ENCODE measurements at places on chromosomes 2 and 18.

DNA sequence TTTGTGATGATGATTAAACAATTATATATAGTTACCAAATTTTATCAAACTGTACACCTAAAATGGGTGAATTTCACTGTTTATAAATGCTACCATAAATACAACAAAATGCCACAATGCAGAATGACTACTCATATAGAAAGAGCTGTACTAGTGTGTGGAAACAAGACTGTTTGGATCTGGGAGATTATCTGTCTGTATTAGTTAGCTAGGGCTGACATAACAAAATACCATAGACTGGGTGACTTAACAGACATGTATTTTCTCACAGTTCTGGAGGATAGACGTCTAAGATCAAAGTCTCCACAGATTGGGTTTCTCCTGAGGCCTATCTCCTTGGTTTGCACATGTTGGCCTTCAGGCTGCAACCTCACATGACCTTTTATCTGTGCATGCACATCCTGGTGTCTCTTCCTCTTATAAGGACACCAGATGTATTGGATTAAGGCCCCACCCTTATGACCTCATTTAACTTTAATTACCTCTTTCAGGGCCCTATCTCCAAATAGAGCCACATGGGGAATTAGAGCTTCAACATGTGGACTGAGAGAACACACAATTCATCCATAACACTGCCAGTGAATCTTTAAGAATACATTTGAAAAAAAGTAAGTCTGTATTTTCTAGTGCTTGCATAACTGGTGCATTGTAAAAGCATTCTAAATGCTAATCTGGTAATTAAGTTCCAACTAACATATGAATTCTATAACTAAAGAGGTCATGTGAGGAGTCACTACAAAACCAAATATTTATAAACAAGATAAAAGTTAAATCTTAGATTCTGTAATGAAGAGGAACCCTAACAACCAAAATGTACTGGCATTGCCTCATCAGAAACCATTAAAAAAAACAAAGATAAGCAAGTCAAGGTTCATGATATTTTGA is 699.6 kb downstream of the NYAP2 start:
- DNase-seq, result no peak

DNA sequence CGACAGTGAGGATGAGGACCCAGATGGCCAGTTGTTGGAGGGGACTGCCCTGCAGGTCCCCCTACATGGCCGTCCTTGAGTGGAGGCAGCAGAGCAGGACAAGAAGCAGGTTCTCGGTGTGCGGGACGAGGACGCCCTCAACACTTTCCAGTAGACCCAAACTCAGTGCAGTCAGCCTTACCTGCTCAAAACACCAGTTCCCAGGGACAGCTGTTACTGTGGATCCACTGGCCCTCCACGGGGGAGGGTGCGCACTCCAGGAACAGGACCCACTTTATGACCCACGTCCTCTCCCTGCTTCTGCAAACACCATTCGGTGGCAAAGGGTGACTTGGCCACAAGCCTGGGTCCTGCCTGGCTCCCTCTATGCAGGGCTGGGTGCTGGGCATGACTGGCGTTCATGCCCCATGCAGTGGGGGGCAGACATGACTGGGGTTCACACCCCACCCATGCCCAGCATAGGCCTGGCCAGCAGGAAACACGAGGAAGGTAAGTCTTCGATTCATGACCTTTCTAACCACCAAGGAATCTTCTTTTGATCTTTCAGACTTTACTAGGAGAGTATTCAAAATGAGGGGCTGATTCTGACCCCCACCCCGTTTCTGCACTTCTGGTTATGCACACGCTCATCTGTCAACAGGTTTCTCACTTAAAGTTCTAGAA is 233.7 kb downstream of the HDAC4 start:
- DNase-seq, result no peak

DNA sequence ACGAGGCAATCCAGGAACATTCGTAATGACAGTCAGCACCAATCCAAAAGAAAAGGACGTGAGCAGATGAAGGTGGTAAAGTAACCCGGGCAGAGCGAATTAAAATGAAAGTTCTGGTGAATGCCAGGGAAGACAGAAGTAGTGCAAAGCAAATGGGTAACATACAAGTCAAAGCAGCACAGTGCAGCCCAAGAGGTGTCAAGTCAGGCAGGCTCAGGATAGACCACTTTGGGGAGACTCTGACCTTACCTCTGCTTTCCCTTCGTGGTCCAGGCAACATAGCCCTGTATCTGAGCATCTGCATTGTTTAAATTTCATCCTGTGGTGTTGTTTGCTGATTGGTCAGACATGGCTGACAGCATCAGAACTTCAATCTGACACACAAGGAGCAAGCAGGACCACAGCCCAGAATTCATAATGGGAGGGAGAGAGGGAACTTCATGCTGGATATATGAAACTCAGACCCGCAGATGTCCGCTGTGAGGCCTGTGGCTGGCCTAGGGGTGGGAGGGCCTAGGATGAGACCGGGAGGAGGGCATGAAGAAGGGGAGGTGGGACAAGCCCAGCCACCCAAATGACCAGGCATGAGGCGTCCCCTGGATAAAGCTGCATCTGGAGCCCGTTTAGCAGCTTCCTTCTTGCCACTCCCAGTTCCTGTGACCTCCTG is 285.7 kb downstream of the TCF4 start:
- no peak for DNase-seq

- DNase-seq, result no peak
Measured at GRCh38 chr2:164960159-164960558, 4.8 kb upstream of the SLC38A11 start.

DNA sequence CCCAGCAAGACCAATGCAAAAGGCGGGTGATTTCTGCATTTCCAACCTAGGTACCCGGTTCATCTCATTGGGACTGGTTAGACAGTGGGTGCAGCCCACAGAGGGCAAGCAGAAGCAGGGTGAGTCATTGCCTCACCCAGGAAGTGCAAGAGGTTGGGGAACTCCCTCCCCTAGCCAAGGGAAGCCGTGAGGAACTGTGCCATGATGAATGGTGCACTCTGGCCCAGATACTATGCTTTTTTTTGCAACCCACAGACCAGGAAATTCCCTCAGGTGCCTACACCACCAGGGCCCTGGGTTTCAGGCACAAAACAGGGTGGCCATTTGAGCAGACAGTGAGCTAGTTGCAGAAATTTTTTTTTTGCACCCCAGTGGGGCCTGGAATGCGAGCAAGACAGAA is 662.6 kb upstream of the ACVR2A start:
- DNase-seq, result peak; percentile 51

- DNase-seq, result no peak
Measured at GRCh38 chr2:235745597-235745996, 251.8 kb downstream of the AGAP1 start.

GRCh38 chr2:45781464-45781811 is 130.0 kb downstream of the PRKCE start:
- no peak for DNase-seq

- no peak for DNase-seq
Measured at GRCh38 chr2:144553379-144553778, 33.5 kb upstream of the ZEB2 start.

DNA sequence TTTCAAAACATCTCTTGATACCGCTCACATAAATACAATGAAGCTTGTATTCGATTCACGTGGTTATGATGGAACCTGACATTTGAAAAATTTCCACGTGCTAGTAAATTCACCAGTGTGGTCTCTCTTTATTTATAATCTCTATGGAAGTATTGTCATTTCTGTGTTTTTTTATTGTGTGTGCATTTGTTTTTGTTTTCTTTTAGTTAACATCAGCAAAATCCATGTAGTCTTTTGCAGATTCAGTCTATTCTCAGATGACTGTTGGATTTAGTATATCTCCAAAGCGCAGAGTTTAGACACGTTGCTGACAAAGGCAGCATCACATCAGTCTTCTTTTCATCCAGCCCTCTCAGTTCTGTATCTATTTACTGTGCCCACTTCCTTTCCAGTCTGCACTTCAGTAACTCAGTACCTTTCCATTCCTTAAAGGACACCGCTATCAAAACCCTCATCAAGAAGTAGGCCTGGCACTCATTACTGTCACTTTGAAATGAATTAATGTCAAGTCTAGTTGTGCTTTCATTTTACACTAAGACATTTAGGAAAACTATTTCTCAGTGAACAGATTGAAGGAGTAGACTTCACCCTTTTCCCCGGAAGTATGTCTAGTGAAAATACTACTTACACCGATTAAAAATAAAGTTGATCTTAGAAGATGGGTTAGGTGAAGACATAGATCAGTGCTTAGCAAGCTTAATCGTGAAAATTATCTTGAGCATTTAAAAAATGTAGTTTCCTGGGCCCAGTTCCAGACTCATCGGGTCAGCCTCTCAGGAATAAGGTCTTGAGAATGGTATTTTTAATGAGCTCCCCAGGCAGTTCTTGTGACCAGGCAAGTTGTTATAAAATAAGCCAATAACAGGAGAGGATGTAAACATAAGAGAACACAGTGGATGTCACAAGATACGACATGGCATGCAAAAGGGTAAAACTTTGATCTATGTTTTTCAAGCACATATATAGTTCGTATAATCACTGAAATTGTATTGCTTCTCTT is 506.8 kb upstream of the ZEB2 start:
- no peak for DNase-seq

DNA sequence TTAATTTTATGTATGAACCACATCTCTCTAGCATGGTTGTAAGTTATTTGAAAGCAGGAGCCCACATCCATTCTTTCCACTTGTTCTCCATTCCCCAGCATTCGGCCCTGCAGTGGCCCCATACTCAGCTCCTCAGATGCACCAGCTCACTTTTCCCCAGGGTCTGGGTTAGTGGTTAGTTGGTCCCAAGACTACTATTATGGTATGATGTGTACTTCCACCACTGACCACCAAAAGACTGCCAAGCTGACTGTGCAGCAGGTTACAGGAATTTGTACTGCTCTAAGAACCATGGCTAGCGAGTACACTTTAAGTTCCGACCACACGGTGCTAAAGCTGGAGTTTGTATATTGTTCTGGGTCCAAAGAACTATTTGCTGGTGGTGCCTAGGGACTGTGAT is 413.6 kb upstream of the TCF4 start:
- DNase-seq, result no peak

DNA sequence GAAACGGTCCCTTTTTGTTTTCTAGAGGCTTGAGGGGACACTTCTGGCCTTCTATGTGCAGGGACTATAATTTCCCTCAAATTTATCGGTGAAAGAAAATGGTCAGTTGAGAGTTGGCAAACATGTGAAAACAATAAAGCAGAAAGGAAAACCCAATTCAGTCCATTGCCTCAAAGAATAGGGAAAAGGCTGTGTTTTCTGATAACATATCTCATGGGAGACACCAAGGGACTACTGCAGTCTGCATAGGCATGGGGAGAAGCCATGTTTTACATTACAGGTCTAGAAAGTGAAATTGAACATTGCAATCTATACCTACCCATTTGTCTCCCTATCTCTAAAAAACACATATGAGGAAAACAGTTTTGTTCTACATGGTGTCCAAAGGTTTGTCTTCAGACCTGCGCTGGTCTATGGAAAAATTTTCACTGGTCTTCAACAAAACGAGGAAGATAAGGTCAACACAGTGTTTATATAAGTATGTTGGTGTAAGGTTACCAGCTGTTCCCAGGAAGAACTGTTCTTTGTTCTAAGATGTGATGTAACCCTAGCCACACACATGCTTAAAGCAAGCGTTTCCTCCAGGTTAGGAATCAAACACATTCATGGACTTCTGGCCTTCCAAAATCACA is 179.7 kb downstream of the MREG start:
- no peak for DNase-seq

GRCh38 chr2:221420245-221420644 is 151.9 kb downstream of the EPHA4 start:
- DNase-seq, result no peak

GRCh38 chr2:70480468-70480867 is 73.2 kb downstream of the TGFA start:
- DNase-seq, result no peak

DNA sequence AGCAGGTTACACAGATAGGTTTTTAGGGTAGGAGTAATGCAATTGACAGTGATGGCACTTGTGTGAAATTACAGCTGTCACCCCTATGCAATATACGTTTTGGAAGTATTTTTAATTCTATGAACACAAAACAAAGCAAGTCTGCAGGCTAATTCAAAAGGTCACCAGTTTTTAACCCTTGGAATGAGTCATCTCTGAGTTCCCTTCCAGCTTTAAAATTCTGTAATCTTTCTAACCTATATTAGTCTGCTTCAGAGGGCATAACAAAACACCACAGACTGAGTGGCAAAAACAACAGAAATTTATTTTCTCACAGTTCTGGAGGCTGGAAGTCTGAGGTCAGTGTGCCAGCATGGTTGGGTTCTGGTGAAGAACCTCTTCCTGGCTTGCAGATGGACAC is 596.9 kb upstream of the HNMT start:
- DNase-seq, result no peak

GRCh38 chr2:150561076-150561475 is 73.6 kb upstream of the RND3 start:
- no peak for DNase-seq

DNA sequence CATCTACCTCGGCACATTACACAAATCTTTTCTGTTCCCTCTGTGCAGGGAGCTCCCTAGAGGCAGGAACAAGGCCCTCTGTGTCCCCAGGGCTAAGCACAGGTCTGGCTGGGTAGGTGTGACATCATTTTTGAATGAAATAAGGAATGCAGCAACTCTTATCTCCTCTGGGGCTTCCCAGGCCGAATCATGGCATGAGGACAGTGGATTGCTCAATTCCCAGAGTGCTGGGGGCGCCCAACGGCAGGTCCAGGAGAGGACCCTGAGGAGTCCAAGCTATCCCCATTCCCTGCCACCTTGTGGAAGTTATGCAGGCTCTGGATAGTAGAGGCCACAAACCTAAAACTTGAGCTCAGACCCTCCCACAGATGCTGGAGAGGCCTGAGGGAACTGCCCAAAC is 158.0 kb upstream of the RAB6C start:
- no peak for DNase-seq

DNA sequence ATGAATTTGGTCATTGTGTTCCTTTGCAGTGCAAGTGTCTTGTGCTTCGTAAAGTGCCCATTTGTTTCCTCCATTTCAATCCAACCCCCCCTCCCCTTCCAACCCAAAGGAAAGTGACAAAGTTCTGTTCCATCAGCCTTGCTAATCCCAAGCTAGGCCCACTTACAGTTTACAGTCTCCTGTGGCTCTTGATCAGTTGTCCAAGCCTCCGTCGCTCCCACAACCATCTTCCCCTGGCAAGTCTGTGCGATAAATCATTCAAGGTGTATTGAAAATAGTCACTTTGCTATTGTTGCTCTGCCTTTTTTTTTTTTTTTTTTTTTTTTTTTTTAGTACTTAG is 6.5 kb downstream of the POU3F3 start:
- DNase-seq, result no peak

GRCh38 chr18:12046751-12047335 is 46.8 kb upstream of the ANKRD62 start:
- no peak for DNase-seq

GRCh38 chr2:30074023-30074422 is 72.8 kb upstream of the YPEL5 start:
- no peak for DNase-seq

- DNase-seq, result no peak
Measured at GRCh38 chr2:31127931-31128330, 10.3 kb downstream of the GALNT14 start.

- DNase-seq, result no peak
Measured at GRCh38 chr2:160474891-160475787, 18.5 kb downstream of the RBMS1 start.

- no peak for DNase-seq
Measured at GRCh38 chr2:55511508-55512124, 7.9 kb upstream of the CFAP36 start.

Measured in stimulated activated CD8-positive, alpha-beta memory T cell treated with anti-CD3 and anti-CD28 coated beads, Interleukin-4, amount 100 ng/mL, for 48 hours (primary cell).